Motor neuron (in vitro differentiated cells): ENCODE measurements at places on chromosomes 2 and 18. TPM values are rescaled to one million over a fixed set of nuclear protein-coding genes. Genes with fewer than 3 reads are reported as not detected.

IL1R1 gene
- total RNA-seq: 0.05 and 0.38 TPM in 2 replicates

REG1B gene
- total RNA-seq: not detected in 2 replicates

C2orf80 gene
- total RNA-seq: 0.61 and 1.6 TPM in 2 replicates

PRKRA gene
- total RNA-seq: 28.6 and 33.6 TPM in 2 replicates

MRPL30 gene
- 58.0 and 61.4 TPM in 2 replicates for total RNA-seq

PROM2 gene
- 2.8 and 4.4 TPM in 2 replicates for total RNA-seq

DCDC2C gene
- total RNA-seq: not detected in 2 replicates

PROKR1 gene
- total RNA-seq: 2.5 and 3.9 TPM in 2 replicates

CD8A gene
- total RNA-seq: 0.69 and 0.88 TPM in 2 replicates

AGXT gene
- 0.26 and 0.38 TPM in 2 replicates for total RNA-seq

PXDN gene
- total RNA-seq: 75.1 and 86.5 TPM in 2 replicates
